ENCODE measurements at places on chromosomes 13 and 19. TPM values are rescaled to one million over a fixed set of nuclear protein-coding genes. Genes with fewer than 3 reads are reported as not detected.

Gene RNF113B
- total RNA-seq = not detected

DNA sequence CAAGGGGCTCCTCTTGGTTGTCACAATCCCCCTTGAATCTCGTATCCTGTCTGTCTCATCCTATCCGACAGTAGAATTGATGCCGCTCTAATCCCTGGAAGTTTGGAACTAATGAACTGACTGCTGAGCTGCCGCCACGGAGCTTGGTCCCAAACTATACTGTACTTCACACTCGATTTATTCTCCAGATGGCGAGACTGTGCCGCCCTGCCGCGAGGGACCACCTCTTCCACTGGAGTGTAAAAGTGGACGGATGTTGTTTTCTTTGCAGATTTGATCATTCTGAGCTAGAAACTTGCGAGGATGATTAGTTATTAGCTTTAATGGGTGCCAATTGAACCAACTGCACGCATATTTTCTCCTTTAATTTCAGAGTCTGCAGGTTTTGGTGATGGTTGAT, 117.2 kb downstream of the ZIC5 start:
- no peak for DNase-seq

Gene ATP5F1D
- total RNA-seq = 77.6 TPM

DNA sequence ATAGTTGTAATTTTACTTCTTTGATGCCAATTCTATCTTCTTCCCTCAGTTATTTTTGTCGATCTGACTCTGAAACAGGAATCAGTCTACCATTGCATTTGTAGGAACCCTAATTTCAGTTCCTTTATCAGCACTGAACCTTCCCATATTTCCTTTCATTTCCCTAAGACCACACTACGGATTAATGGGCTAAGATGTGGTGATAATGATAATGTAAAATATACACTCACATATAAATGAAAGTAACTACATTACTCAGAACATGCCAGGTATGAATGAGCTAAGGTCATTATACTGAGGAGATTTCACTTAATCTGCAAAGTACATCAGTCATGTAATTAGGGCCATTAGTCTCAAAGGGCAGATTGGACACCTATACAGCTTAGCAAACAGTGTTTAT, 60.2 kb upstream of the RFC3 start:
- no peak for DNase-seq
